Activated CD4-positive, alpha-beta T cell treated with anti-CD3 and anti-CD28 coated beads for 4 hours (primary cell): ENCODE measurements at places on chromosomes 2 and 18.

DNA sequence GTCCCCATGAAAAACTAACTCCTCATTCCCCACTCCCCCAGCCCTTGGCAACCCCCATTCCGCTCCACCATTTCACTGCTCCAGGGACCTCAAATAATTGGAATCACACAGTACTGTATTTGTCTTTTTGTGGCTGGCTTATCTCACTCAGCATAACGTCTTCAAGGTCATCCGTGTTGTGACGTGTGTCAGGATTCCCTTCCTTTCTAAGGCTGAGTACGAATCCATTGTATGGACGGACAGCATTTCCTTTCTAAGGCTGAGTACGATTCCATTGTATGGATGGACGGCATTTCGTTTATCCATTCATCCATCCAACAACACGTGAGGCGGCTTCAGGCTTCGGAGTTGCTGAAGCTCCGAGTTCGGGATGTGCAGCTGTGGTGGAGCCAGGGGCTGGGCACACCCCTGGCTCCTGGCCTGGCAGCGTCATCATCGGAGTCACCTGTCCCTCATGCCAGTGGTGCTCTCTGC is 1.2 kb upstream of the ASB1 start:
- DNase-seq = no peak

DNA sequence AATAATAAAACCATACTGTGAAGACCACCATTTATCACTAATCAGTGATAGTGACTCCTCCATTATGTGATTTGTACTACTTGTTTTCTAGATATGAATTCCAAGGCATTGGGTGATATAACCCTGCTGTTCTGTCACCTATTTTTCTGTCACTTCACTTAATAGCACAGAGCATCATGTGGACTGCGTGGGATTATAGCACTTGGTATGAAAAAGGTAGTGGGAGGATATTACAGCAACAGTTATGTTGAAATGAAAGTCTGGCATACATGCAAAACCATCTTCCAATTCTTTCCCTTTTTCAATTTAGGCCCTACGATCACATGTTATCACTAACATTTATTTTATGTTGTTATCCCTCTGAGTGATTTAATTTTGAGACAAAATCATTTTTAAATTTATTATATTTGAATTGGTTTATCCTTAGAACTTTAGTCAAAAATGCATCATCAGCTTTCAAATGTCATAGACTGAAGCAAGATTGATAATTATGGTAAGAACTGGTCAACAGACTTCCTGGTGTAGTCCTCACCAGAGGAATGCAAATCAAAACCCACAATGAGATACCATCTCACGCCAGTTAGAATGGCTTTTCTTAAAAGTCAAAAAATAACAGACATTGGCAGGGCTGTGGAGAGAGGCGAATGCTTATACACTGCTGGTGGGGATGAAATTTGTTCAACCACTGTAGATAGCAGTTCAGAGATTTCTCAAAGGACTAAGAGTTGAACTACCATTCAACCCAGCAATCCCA is 242.6 kb downstream of the IKZF2 start:
- DNase-seq = no peak

DNA sequence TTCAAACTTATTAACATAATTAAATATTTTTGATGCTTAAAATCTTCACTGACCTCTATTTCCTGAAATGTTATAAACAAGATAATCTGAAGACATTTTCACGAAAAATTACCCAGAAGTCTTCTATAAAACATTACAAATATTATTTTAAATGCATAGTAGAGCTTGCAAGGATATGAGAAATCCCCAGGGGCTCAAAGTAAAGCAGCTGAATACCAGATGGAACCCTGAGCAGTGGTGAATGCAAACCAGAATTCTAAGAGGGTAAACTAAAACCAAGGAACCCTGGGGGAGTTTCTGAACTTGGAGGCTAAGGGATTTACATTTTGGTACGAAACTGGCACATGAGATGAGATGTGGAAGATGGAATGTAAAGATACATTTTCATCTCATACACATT is 83.6 kb downstream of the FSHR start:
- DNase-seq = no peak

DNA sequence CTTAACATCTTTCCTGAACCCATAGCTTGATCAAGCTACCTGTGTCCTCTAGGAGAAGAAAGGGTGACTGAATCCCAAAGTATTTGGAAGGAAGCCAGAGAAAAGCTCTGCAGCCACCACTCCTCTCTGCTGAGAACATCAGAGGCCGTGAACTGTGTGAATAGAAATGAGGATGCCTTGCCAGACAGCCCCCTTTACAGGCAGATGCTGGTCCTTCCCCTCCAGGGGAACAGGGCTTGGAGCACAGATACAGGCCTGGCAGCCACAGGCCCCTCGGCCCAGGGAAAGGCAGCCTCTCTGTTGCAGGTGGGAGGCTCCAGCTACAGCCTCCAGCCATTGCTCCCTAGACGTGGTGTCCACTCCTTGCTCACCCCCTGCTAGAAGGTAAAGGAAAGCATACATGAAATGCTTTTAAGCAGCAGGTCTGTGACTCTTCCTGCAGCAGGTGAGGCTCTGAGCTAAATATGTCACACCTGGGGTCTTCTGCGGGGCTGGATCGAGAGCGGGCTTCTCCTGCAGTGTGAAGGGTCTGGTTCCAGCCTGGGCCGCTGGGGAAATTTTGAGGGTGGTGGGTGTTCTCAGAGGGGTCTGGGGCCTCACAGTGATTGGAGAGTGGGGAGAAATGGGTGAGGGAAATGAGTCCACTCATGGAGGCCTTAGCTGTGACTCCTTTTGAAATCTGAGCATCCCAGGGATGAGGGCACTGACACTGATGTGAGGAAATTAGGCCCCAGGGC is 234.0 kb downstream of the KLHL29 start:
- DNase-seq = no peak

DNA sequence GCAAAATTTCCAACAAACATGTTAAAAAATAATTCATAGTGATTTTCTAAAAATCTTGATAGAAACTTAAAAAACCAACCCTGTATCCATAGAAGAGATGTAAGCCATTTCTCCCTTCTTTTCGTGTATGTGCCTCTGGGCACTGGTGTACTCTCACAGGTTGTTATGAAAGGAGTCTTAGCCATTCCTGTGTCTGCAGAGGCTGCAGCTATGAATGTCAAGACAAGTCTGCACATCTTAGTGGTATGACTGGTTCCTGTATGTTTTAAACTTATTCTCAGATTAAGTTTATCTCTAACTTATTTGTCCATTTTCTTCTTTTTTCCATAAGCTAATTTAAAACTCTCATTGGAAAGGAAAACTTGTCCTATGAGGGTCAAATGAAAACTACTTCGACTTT is 84.0 kb downstream of the DPP4 start:
- DNase-seq = no peak

GRCh38 chr2:98769784-98770183 is 38.9 kb upstream of the MGAT4A start:
- DNase-seq = no peak

- DNase-seq = no peak
Observed at GRCh38 chr2:165274698-165275097, 35.5 kb downstream of the SCN2A start.

- no peak for DNase-seq
Observed at GRCh38 chr2:102940684-102941083, 178.9 kb downstream of the TMEM182 start.
